SW480 (cell line): ENCODE measurements at places on chromosomes 1 and 21.
A peak's percentile ranks its signal among the peaks of the same experiment; 100 is the strongest.

GRCh38 chr1:14296795-14297194 is 301.7 kb upstream of the KAZN start:
- peak; percentile 26 for DNase-seq

- DNase-seq: no peak
Observed at GRCh38 chr1:15758343-15758931, at the start of gene FBLIM1. TSS of gene FBLIM1 (plus strand) at chr1:15758795. CDS start at chr1:15764984, 6,189 bp downstream.

- no peak for DNase-seq
Observed at GRCh38 chr1:192311281-192311680, 5.5 kb upstream of the RGS21 start.

DNA sequence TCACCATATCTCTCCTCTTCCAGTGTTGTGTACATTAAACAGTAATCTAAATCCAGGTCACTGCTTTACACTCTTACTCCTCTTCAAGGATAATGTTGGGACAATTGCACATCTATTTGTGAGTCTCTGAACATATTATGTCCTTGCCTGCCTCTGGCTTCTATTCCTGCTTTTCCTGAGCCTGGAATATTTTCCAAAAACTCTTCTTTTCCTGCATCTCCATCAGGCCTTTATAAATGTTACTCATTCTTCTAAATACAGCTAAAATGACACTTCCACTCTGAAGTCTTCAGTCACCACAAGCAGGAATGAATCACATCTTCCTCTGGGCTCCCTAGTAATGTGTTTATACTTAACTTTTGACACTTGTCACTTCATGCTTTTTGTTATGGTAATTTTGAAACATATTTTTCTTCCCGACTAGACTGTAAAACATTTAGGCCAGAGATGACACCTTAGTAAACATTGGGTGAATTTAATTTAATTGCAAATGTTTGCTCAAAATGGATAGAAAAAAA is 396.0 kb downstream of the LRRIQ3 start:
- DNase-seq: no peak

GRCh38 chr21:41774467-41775148 is 7.8 kb upstream of the RIPK4 start:
- DNase-seq: no peak

- DNase-seq: no peak
Observed at GRCh38 chr1:158007667-158008386, 14.4 kb downstream of the KIRREL1 start.

DNA sequence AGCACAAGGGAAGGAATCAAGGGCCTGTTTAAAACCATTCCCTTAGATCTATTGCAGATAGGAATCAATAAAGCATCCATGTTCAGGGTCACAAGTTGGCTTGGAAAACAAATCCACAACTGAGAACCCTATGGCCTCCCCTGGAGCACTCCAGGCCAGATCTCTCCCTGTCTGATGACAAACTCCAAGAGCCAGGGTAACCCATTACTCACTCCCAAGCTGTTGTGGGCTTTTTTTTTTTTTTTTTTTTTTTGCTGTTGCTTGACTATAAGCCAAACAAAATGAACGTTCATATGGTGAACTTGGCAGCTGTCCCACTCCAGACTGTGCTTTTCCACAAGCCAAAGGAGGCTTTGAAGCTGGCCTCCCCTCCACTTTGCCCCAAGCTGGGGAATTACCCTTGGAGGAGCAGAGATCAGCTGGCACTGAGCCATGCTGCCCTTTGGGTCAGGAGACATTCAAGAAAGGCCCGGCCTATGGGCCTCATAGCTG is 35.7 kb upstream of the VAV3 start:
- DNase-seq: no peak

GRCh38 chr1:72366466-72366865 is 84.1 kb upstream of the NEGR1 start:
- DNase-seq: peak; percentile 85

DNA sequence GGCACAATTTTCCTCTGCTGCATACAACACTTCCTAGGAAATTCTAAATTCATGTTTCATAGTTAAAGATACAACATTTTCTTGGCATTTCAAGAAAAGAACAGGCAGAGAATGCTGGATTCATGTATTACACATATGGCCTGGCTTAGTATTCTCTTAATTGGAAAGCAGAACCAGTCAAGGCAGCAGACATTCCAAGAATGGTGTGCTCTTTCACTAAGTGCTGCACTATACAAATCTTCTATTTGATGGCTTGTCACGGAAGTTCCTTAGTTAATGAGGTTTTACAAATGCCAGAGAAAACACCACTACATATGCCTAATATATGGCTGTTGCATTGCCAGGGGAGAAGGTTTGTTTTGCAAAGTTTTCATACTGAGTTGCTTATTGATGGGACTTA is 80.8 kb upstream of the DYNLT5 start:
- DNase-seq: no peak

GRCh38 chr1:6489383-6489765 is 2.1 kb downstream of the PLEKHG5 start:
- DNase-seq: no peak

GRCh38 chr1:59249396-59250137 is 47.3 kb upstream of the FGGY start:
- DNase-seq: no peak

DNA sequence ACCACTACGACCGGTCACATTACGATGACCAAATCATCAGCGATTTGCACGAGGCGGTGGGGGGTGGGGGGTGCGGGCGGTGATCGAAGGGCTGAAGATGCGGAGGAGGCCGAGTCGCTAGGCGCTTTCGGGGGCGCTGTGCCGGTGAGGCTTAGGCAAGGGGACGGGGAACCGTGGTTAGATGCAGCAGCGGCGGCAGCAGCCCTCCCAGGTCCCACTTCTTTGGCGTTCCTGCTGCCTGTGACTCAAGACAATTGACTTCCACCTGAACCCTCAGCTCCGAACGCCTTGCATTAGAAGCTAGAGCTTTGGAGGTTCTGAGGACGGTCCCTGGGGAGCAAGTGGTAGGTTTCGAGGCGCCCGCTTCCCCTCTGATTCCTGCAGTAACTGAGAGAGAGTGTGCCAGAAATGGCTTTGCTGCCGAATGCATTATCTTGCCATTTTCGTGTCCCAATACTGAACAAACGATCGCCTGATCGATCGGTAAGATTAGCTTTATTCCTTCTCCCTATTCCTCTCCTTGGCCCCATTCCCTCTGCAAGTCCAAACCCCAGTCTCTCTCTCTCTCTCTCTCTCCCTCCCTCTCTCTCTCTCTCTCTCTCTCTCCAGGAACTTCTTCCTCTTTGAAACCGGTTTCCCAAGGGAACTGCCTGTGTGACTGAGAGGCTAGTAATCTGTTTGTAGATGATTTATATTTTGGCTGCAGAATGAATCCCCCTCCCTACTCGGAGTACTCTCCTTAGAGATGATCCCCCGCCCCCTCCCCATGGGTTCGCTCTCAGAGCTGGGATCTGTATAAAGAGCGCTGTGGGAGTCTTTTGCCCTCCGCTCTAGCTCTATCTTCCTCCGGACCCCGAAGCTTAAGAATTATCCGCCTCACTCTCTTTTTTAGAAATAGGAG is 735 bp upstream of the BRINP3 start:
- no peak for DNase-seq

GRCh38 chr1:91827459-91828321 is 58.3 kb downstream of the TGFBR3 start:
- DNase-seq: peak; percentile 86

- no peak for DNase-seq
Observed at GRCh38 chr21:36323032-36323431, 3.0 kb downstream of the MORC3 start.

GRCh38 chr1:163399976-163400601 is 78.3 kb downstream of the NUF2 start:
- DNase-seq: no peak

DNA sequence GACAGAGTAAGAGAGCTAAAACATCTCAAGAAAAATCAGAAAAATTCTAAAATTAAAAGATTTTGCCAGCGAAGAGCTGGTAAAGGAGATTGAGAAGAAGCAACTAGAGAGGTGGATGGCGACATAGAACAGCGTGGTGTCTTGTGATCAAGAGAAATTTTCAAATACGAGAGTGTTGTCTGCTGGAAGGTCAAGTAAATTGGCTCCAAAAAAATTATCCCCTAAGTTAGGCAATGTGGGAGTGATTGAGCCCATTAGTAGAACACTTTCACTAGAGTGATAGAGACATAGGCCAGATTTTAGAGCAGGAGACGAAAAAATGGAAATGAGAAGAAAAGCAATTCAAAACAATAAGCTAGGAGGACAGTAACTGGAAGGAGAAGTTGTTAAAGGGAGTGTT is 94.3 kb upstream of the MPC2 start:
- no peak for DNase-seq
